ENCODE measurements at places on chromosomes 16 and 17. TPM values are rescaled to one million over a fixed set of nuclear protein-coding genes. Genes with fewer than 3 reads are reported as not detected.

- no peak for DNase-seq
Measured at GRCh38 chr17:60639019-60639330, 38.7 kb upstream of the BCAS3 start.

FOXF1 gene
- 0.12 TPM for total RNA-seq

GSDMA gene
- total RNA-seq, result 0.23 TPM

DNA sequence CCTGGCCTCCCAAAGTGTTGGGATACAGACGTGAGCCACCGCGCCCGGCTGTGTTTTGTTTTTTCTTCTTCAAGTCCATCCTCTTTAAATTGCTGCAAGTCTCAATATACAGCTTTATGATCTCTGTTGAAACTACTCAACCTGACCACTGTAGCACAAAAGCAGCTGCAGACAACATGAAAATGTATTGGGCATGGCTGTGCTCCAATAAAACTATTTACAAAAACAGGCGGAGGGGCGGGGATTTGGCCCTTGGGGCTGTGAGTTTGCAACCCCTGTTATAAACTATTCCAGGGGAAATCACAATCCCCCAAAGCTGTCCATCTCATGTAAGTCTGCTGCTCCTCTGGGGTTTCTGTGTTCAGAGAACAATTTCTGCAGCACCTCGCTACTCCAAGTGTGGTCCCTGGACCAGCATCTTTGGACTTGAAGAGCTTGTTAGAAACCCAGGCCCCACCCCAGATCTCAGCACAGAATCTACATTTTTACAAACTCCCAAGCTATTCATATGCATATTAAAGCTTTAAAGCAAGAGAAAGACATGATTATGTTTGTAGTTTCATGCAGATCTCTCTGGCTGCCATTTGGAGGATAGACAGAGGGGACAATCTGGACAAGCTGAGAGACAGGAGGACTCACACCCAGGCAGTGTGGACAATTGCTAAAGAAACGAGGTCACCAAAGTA lies 33.6 kb downstream of the TEKT5 start:
- no peak for DNase-seq

GRCh38 chr16:49356728-49357488 lies 16.7 kb upstream of the C16orf78 start:
- DNase-seq, result no peak

Data from epithelial cell of proximal tubule (primary cell).